ENCODE measurements at places on chromosomes 3 and 15.

GRCh38 chr3:12484983-12485327 lies 675 bp downstream of the TSEN2 start:
- no peak for DNase-seq

DNA sequence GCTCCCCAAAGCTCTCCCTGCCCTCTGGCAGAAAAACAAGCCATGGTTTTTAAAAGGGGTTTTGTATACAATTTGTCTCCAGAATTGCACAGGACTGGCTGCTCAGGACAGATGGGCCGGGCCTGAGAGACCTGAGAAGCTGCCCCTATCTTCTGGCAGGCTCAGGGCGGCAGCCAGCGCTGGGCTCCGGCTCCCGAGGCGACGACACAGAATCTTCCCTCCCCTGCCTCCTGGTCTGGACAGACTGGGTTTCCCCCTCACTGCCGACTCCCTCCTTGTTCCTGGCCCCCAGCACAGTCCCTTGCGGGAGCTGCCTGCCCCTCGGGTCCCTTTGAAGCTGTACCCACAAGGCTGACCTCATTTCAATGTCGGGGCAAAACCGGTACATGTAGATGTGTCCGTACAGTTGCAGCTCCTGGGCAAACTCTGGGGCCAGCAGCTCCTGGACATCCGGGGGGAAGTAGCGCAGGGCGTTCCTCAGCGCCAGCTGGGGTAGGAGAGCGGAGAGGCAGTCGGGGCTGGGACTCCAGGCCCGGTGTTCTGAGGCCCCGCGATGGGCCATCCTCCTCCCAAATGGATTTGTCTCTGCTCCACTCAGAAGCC lies 7.2 kb downstream of the UROC1 start:
- no peak for DNase-seq

GRCh38 chr3:38247366-38248035 lies 18.1 kb upstream of the SLC22A13 start:
- no peak for DNase-seq

GRCh38 chr3:187011915-187012314 lies 81.6 kb downstream of the ST6GAL1 start:
- no peak for DNase-seq

DNA sequence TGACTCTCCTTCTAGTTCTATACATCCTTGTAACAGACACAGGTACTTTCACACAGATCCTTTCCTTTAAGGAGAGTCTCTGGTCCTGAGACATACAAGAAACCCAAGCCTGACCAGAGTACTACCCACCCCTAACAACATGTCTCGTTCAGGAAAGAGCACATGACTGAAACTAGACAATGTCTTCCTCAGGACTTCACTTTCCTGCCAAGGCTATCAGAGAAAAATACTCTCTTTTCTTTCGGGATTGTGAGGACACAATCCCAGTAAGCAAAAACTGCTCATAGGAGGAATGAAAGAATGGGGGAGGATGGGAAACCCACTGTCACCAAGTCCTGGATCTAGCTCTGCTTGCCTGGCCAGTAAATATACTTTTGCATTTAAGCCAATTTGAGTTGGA lies 11.5 kb upstream of the ANKRD28 start:
- DNase-seq, result no peak

Measured in activated naive CD8-positive, alpha-beta T cell treated with anti-CD3 and anti-CD28 coated beads, Interleukin-2, amount 50 U/mL, for 24 hours (primary cell).